ENCODE measurements at places on chromosomes 3 and 15.

GRCh38 chr3:141998669-141999290 lies 122.3 kb downstream of the ATP1B3 start:
- no peak for DNase-seq

- no peak for DNase-seq
Observed at GRCh38 chr3:17320266-17320665, 422.2 kb downstream of the TBC1D5 start.

DNA sequence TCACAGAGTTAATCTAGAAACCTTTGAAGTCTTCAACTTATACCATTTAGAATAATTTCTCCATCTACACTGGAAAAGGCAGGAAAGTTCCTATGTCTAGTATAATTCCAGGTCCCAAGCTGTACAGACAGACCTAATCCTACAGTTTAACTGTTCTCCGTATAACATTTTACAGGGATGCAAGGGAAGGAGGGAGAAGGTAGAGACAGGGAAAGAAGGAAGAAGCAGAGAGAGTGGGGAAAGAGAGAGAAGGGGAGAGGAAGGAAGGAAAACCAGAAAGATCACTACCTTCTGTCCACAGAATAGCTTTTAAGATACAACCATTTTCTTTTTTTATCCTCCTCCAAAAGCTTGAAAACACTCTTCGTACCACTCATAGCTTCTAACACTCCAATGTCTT lies 185.8 kb downstream of the FOXP1 start:
- no peak for DNase-seq

GRCh38 chr15:22839046-22839695 lies 705 bp downstream of the NIPA2 start:
- no peak for DNase-seq

DNA sequence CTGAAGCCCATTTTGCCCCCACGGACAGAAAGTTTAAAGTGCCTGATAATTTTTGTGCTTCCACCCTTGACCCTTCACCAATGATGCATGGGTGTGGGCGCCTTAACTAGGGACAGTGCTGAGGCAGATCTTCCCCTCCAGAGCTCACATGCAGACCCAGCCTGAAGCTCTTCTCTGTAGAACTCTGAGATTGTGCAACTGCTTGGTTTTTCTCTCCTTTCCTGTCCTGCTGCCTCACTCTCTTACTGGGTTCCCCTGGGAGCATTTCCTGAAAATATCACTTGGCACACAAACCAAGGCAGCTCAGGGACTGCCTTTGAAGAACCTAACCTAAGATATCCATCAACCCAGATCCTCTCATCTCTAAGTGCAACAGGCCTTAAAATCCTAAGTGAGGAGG lies 220.3 kb upstream of the STT3B start:
- no peak for DNase-seq

- no peak for DNase-seq
Observed at GRCh38 chr3:187112934-187113793, 26.1 kb downstream of the RPL39L start.
